ENCODE measurements at places on chromosomes 5 and 9. TPM values are rescaled to one million over a fixed set of nuclear protein-coding genes. Genes with fewer than 3 reads are reported as not detected.

The ZFP37 gene
- 8.5 TPM for total RNA-seq

The TAL2 gene
- total RNA-seq: 1.2 TPM

The OTULINL gene
- total RNA-seq: 12.5 TPM

The P4HA2 gene
- total RNA-seq: 32.5 TPM

The IL17B gene
- not detected for total RNA-seq

The LURAP1L gene
- 10.7 TPM for total RNA-seq

The MYOZ3 gene
- 3.7 TPM for total RNA-seq

The FBP2 gene
- not detected for total RNA-seq

The GTF2H2C gene
- total RNA-seq: 26.1 TPM
